CD4-positive, alpha-beta T cell treated with Interleukin-6 at 100 ng/mL for 8 hours (primary cell): ENCODE measurements at places on chromosomes 2 and 18.

- DNase-seq, result no peak
Measured at GRCh38 chr18:62810682-62811081, 95.3 kb downstream of the PHLPP1 start.

- no peak for DNase-seq
Measured at GRCh38 chr2:220785178-220785577, 786.9 kb downstream of the EPHA4 start.

GRCh38 chr2:182299632-182300031 is 127.2 kb downstream of the PDE1A start:
- DNase-seq, result no peak

DNA sequence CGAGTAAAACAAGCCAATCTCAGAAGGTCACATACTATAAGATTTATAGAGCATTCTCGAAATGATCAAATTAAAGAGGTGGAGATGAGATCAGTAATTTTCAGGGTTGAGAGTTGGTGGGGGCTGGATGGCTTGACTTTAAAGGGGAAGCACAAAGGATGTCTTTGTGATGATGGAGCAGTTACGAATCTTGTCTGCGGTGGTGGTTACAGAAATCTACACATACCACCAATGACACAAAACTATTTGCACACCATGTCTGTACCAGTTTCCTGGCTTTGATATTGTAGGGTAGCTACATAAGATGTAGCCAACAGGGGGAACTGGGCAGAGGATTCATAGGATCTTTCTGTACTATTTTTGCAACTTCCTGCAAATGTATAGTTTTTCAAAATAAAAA is 190.6 kb upstream of the SMIM21 start:
- no peak for DNase-seq

GRCh38 chr18:79250301-79250981 is 145.3 kb upstream of the NFATC1 start:
- no peak for DNase-seq

- DNase-seq, result no peak
Measured at GRCh38 chr2:158539176-158540005, 82.6 kb downstream of the PKP4 start.

DNA sequence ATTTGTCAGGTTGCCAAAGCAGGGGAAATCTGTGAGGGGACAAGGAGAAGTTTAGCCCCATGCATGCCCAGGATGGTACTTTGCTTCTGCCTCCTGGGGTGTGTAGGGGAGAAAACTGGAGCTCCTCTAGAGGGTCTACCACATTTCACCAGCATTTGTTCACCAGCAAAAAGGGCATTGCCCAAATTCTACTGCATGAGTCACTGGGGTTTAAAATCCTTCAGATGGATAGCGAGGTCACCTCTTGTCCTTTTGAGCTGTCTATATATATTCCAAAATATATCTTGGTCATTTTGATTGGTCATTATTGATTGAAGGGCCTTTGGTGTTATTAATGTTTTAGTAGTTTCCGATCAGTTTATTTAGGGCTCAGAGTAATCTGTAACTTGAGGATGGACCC is 18.7 kb downstream of the FHOD3 start:
- DNase-seq, result no peak

- DNase-seq, result no peak
Measured at GRCh38 chr2:239313776-239314175, 87.0 kb downstream of the HDAC4 start.

DNA sequence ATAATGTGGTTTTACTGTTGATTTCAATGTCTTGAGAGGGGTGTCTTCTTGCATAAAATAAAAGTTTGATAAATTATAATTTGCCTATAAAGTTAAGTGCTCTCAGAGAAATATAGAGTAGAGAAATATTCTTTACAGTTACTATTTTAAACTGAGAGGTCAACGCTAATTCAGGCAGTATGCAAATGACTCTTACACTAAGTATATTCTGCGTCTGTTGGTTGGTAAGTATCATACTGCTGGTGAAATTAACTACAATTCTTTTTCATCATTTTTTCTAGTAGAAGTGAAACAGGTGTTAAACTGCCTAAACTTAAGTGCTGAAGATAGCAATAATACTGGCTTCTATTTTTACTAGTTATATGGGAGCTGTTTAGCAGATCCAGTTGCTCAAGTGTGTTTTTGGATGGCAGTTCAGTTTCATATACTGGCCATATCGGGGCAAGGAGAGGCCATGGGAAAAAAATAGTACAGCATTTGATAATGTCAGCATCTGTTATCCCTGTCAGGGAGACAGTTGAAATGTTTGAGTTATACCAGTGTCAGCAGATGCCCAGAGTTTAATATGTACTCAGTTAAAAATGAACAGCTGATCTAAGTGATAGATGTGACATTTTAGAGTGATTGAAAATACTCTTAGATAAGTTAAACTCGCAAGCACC is 86.2 kb downstream of the MIB1 start:
- DNase-seq, result no peak

- no peak for DNase-seq
Measured at GRCh38 chr2:118523761-118524160, 323.7 kb downstream of the EN1 start.

GRCh38 chr2:164688896-164689419 is 67.7 kb upstream of the GRB14 start:
- no peak for DNase-seq

DNA sequence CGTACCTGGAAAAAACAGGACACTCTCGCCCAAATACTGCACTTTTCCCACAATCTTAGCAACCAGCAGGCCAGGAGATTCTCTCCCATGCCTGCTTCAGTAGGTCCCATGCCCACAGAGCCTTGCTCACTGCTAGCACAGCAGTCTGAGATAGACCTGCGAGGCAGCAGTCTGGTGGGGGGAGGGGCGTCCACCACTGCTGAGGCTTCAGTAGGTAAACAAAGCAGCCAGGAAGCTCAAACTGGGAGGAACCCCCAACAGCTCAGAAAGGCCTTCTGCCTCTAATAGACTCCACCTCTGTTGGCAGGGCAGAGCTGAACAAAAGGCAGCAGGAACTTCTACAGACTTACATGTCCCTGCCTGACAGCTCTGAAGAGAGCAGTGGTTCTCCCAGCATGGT is 1202.8 kb upstream of the ACVR2A start:
- no peak for DNase-seq

GRCh38 chr18:35603528-35603927 is 22.0 kb downstream of the GALNT1 start:
- no peak for DNase-seq

DNA sequence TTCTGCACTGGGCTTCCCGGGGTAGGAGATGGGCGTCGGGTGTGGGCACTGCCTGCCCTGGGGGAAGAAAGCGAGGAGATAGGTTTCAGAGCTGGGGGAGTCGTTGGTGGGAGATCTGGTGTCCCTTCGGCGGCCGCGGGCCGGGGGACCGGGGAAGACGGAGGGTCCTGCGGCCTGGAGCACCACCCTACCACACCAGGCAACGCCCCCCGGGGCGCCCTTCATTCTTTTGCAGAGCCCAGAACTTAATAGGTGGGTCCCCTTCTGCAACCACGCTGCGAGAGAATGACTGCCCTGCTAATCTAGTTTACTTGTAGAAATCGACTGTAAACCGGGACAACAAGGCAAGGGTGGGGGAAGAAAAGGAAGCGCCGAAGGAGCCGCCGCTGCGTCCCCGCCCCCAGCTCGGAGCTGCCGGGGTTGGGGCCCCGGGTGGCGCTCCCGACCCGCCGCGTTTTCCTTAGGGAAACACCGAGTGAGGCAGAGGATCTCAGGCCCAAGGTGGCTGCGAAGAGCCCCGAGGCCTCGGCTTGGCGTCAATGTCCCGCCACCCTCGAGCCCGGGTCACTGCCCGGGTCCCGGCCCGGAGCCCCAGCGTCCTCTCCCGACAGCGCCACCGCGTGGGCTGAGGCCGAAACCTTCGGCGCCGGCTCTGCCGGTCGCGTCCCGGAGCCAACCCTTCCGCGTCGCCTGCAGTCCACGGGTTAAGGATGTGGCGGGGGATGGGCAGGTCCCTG is 5.4 kb upstream of the SATB2 start:
- peak; percentile 31 for DNase-seq

DNA sequence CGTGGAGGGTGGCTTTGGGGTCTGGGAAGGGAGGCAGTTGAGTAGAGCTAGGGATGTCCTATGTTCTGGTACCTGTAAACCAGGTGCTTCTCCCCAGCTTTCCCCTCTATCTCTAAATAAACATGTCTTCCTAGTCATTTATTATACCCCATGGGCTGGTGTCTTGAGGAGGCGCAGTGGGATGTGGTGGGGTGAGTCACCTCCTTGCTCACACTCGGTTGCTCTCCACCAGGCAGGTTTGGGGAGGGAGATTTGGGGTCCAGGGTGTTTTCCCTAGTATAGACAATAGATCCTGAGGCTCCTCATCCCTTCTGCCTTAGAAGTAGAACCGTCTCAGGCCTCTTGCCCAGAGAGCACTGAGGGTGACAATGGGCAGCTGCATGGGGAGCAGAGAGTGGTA is 5.1 kb downstream of the PSD4 start:
- DNase-seq, result peak; percentile 35
